ENCODE measurements at places on chromosomes 6 and 20. TPM values are rescaled to one million over a fixed set of nuclear protein-coding genes. Genes with fewer than 3 reads are reported as not detected.
A peak's percentile ranks its signal among the peaks of the same experiment; 100 is the strongest.

GRCh38 chr6:88983532-88983931 lies 20.1 kb upstream of the RNGTT start:
- no peak for DNase-seq

DNA sequence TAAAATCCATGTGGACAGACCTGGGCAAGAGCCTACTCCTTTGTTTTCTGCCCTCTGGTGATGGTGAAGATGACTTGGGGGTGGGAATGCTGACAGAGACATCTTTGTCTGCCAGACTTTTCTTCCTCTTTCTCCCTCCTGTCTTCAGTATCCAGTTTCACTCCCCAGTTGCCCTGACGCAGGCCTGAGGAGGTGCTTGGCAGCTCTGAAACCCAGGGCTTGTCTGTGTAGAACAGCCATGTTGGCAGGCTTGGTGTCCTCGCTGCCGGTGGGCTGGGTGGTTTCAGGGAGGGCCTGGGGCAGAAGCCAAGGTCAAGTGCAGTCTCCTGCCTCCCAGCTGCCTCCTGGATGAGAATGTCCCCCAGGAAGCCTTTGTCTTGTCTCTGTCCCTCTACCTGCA lies 22.5 kb downstream of the CCDC167 start:
- DNase-seq = no peak

DNA sequence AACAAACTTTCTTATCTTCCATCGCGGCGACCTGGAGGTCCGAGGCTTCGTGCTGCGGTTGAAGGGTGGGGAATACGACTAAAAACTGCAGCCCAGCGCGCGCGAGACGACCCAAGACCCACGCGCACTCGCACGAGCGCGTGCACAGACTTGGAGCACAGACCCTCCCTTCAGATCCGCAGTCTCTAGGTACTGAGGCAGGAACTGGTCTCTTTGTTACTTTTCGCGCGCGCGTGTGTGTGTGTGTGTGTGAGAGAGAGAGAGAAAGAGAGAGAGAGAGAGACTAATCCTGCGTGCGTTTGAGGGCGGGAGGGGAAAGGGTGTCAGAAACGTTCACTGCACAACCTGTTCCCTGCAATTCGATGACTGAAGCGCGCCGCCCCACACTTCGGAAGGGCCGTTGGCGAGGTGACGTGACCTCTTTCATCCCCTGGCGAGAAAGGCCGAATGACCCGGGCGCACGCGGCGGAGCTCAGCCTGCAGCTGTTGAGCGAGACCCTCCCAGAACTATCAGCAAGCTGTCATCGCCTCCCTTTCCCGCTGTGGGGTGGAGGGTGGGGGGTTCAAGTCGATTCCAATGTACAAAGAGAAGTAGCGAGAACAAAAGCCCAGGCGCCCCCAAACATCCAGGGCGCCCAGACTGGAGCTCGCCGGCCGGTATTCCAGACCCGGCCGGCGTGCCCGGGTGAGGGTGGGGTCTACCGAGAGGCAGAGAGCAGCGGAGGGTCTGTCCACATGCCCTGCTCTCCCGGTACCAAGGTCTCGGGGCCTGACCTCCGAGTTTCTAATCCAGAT lies 1.5 kb upstream of the TUBB2B start:
- no peak for DNase-seq

DNA sequence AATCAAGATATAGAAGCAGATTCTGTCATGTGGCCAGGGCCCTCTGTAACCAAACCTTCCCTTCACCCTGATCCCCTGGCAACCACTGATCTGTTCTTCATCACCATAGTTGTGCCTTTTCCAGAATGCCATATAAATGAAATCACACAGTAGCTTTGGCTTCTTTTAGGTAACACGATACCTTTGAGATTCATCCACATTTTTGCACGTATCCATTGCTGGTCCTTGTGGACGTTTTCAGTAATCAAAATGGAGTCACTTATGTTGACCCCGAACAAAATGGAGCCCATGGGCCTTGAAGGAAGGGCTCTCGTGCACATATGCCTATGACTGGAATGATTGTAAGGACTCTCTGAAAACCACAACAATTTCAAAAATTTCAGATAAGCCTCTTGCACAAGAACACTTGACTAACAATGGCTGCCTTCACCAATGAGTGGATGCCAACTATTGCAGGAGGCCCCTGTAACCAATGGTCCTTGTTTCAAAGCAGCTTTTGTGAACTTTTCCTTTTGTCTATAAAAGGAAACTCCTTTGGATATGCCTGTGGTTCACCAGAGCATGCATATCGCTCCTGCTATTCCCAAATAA lies 84.3 kb upstream of the RALY start:
- peak; percentile 23 for DNase-seq

DNA sequence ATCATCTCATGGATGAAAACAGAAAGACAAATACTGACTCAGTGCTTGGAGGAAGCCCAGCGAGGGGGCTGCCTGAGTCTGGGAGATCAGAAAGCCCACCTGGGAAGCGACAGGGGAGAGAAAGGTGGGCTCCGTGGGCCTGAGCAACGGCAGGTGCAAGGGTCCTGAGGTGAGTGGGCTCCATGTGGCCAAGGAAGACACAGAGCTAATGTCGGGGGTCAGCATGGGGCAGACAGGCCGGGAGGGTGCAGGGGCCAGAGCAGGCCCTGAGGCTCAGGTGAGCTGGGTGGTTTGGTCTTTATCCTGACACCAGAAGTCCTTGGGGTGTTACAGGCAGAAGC lies 18.8 kb downstream of the APCDD1L start:
- DNase-seq = no peak

- DNase-seq = no peak
Observed at GRCh38 chr20:34334654-34335407, 28.2 kb upstream of the ITCH start.

DNA sequence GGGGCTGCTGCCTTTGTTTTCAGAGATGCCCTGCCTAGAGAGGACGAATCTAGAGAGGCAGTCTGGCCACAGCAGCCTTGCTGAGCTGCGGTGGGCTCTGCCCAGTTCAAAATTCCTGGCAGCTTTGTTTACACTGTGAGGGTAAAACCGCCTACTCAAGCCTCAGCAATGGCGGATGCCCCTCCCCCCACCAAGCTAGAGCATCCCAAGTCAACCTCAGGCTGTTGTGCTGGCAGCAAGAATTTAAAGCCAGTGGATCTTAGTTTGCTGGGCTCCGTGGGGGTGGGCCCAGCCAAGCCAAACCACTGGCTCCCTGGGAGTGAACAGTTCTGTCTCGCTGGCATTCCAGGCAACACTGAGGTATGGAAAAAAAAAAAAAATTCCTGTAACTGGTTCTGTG lies 970.9 kb downstream of the TBC1D32 start:
- DNase-seq = no peak

- no peak for DNase-seq
Observed at GRCh38 chr6:31186052-31186734, 15.7 kb upstream of the POU5F1 start.

- DNase-seq = no peak
Observed at GRCh38 chr6:110609101-110609500, 132.7 kb upstream of the SLC22A16 start.

GRCh38 chr6:53758496-53758895 lies 36.3 kb upstream of the LRRC1 start:
- DNase-seq = no peak

DNA sequence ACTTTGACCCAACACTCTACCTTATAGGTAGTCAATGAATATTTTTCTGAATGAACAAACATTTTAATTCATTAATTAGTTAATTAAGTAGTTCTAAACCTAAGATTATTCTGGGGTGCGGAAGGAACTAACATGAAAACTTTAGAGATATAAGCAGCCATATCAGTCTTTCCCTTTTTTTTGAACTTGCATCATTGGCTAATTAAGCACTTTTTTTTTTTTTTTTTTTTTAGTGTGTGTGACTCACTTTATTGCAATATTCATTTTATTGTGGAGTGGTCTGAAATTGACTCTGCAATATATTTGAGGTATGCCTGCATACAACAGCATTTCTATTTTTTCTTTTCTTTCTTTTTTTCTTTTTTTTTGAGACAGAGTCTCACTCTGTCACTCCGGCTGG lies 21.8 kb upstream of the AMD1 start:
- DNase-seq = no peak

DNA sequence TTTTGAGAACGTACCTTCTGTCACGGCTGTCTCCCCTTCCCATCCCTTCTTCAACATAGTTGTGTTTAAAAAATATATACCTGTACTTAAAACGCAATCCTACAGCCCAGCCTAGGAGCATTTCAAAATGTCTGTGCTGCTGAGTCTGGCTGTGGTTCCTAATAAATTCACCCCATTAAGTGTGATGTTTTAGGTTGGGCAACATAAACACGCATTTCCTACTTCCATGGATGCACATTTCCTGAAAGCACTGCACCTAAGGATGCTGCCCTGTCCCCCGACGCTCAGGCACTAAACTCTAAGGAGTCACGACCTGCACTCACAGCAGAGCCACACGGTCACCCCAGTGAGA lies 1.2 kb downstream of the REV3L start:
- no peak for DNase-seq

- no peak for DNase-seq
Observed at GRCh38 chr6:21610341-21610740, 16.8 kb downstream of the SOX4 start.

DNA sequence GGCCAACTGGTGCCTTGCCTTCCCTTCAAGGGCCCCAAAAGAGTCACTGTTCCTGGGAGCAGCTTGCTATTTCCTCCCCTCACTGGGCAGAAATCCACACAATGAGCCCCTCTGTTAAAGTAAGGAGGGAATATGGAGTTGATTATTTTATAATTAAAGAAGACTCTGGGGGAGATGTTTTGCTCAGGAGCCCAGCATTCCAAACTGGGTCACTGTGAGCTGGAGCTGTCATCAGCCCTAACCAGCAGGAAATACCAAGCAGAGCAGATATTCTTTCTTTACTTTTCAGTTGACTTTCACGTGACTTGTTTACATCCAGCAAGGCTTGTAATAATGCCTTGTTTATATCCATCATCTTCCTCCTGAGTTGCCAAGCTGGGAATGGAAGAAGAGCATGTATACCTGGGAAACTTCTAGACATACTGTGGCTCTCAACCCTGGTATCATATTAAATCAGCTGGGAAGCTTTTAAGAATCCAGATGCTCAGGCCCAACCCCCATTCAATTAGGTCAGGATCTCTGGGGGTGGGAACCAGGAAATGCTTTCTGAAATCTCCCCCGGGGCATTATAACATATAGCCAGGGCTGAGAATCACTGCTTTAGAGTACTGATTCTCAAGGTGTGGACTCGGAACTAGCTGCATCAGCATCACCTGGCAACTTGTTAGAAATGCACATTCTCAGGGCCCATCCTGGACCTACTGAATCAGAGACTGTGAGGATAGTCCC lies 175.6 kb upstream of the MYLIP start:
- no peak for DNase-seq

GRCh38 chr6:25556516-25556915 lies 95.5 kb upstream of the SCGN start:
- peak; percentile 70 for DNase-seq

DNA sequence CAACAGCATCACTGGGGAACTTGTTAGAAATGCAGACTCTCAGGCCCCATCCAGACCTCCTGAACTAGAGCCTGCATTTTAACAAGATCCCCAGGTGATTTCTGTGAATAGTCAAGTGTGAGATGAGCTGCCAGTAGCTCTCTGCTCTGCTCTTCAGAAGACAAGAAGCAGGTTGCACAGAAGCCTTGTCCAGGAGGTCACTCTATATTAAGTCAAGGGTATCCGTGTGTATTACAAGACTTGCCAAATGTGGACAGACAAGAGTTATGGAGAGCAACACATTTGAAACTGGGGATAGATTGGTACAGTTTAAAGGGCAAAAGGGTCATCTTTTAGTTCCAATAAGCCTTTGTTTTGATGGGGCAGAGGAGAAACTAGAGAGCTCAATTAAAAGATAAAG lies 23.2 kb upstream of the RIN2 start:
- DNase-seq = no peak

- no peak for DNase-seq
Observed at GRCh38 chr20:59750209-59750840, 146.0 kb downstream of the PHACTR3 start.

- no peak for DNase-seq
Observed at GRCh38 chr6:33851959-33852358, 48.2 kb upstream of the MLN start.

DNA sequence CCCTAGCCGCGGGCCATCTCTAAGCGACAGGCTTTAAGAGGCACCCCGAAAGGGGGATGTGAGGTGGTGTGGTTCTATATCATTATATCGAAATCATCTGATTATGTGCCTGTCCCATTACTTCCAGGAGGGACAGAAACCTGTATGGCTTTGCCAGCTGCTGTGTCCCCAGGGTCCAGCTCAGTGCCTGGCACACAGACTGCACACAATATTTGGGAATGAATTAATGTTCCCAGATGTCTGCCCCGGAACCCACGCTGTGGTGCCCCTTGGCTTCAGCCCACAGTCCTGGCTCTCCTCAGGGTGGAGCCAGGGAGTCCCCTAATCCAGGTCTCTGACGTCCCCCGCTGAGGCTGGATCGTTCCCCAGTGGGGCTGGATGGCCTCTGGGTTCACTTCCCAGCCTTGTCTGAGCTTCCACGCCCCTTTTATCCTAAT lies 8.9 kb upstream of the AHCY start:
- DNase-seq = no peak

GRCh38 chr6:10723567-10723881 lies 654 bp downstream of the TMEM14C start:
- no peak for DNase-seq

- DNase-seq = no peak
Observed at GRCh38 chr6:28203201-28203600, 21.9 kb upstream of the ZSCAN9 start.

DNA sequence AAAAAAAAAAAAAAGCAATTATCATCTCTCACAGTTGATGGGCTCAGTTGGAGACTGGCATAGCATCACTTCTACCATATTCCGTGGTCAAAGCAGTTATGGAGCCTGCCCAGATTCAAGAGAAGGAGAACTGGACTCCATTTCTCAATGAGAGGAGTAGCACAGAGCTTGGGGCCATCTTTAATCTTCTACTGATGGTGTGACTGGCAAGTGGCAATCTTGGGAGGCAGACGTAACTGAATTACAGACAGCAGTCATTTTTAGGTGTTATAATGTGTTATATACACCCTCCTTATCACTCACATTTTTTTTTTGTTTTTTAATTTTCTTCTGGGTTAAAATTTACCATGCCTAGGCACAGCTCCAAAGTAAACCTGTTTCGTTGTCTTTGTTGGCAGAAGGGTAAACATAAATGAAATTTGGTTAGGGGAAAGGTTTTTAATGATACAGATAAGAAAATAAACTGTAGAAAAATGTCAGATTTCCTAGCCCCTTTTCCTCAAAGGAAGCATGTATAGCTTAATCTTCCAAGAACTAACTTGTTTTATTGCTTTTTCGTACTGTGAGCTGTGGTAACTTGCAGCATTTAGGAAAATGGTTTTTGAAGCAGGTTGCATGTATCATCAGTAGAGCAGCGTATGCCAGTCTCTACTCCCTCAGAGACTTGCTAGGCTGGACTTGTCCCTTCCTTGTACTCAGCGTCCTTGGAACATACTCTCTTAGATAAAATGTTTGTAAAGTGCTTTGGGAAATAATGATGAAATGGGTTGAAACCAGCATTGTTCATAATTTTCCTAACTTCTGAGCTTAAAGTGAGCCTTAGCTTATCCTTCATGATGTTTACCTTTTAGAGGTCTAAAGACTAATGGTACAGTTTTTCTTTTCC lies 25.7 kb downstream of the ZFAND3 start:
- no peak for DNase-seq

The CNR1 gene
- total RNA-seq = not detected

The SRMS gene
- not detected for total RNA-seq

The IFNGR1 gene
- 25.5 TPM for total RNA-seq

The C6orf58 gene
- total RNA-seq = not detected

The RAB32 gene
- total RNA-seq = 41.9 TPM

The PKHD1 gene
- total RNA-seq = not detected

The RAET1L gene
- 0.20 TPM for total RNA-seq

The IRAK1BP1 gene
- 11.3 TPM for total RNA-seq

The MPIG6B gene
- total RNA-seq = not detected
